ENCODE measurements at places on chromosomes 4 and X.
A peak's percentile ranks its signal among the peaks of the same experiment; 100 is the strongest.

DNA sequence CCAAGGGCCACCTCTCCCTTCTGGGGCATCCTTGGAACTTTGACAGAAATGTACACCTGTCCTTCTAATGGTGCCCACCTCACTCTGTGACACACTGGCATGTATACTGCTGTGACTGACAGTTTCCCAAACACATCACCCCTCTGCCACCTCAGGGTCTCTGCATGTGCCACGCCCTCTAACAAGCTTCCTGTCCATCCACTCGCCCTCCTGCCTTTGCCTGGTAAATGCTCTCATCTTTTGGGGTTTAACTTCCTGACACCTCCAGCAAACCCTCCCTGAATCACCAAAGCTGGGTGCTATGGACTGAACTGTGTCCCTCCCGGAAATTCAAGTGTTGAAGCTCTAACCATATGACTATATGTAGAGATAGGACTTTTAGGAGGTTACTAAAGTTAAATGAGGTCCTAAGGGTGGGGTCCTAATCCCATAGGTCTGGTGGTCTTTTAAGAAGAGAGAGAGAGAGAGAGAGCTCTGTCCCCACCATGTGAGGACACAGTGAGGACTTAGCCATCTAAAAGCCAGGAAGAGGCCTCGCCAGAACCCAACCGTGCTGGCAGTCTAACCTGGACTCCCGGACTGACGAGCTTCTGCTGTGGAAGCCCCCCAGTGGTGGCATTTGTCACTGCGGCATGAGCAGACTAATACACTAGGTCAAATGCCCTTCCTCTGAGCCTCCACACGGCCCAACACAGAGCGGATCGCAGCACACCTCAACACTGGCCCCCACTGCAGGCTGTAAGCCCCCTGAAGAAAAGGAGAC, 95.6 kb downstream of the AFAP1 start:
- no peak for DNase-seq

GRCh38 chr4:85807247-85807950, 332.4 kb downstream of the ARHGAP24 start:
- DNase-seq: peak; percentile 77

GRCh38 chr4:93827272-93827947, 1.1 kb upstream of the ATOH1 start:
- DNase-seq: no peak

- DNase-seq: no peak
Observed at GRCh38 chrX:68867458-68868112, 38.8 kb downstream of the EFNB1 start.

GRCh38 chr4:7893539-7893938, 46.1 kb downstream of the AFAP1 start:
- no peak for DNase-seq

DNA sequence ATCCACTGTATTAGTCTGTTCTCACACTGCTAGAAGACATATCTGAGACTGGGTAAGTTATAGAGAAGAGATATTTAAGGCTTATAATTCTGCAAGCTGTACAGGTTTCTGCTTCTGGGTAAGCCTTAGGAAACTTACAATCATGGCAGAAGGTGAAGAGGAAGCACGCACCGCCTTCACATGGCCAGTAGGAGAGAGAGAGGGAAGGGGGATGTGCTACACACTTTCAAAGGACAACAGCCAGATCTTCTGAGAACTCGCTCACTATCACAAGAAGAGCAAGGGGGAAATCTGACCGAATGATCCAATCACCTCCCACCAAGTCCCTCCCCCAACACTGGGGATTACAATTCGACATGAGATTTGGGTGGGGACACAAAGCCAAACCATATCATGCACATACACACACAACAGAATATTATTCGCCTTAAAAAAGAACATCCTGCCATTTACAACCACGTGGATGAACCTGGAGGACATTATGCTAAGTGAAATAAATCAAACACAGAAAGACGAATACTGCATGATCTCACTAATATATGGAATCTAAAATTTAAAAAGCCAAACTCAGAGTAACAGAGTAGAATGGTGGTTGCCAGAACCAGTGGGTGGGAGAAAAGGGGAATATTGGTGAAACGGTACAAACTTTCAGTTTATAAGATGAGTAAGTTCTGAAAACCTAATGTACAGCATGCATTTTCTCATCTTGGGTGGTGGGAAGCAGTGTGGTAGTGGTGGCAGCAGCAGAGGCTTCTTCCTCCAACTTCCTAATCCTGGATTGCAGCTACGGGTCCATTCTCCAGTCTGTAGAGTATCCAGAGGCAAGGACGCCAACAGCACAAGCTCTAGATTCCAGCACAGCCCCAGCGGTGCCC, 12.8 kb downstream of the FRYL start:
- DNase-seq: no peak

DNA sequence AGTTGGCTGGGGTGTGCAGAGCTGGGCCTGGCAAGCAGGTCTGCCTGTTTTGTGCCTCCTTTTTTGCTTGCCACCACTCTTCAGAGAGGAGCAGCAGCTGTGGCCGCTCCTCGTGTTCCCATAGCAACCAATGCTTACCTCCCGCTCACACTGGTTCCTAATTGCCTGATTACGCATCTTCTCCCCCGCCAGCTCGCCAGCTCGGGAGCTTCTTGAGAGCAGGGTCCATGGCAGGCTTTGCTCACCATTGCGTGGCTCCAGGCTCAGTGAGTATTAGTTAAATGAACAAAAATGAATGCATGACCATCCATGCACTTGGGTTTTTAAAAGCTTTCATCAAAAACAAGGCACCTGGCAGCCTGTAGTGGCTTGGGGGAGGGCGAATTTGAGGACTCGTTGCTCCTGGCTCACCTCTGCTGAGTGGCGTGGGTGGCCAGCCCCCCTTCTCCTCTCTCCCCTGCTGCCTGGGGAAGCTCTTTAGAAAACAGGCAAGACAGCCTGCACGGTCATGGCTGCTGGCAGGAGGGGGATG, 14.2 kb upstream of the PJA1 start:
- no peak for DNase-seq

DNA sequence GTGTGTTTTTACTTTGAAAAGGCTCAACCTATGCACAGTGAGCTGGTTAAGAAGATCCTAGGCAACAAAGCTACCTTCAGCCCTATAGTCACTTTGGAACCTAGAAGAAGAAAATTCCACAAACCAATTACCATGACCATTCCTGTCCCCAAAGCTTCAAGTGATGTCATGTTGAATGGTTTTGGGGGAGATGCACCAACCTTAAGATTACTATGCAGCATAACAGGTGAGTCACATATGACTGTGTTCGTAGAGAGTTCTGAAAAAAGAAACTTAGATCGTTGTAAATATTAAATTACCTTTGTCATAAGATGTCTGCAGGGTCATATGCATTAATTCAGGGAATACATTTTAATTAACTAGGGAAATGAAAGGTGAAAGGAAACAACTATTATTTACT, 287.1 kb downstream of the ANK2 start:
- DNase-seq: no peak

DNA sequence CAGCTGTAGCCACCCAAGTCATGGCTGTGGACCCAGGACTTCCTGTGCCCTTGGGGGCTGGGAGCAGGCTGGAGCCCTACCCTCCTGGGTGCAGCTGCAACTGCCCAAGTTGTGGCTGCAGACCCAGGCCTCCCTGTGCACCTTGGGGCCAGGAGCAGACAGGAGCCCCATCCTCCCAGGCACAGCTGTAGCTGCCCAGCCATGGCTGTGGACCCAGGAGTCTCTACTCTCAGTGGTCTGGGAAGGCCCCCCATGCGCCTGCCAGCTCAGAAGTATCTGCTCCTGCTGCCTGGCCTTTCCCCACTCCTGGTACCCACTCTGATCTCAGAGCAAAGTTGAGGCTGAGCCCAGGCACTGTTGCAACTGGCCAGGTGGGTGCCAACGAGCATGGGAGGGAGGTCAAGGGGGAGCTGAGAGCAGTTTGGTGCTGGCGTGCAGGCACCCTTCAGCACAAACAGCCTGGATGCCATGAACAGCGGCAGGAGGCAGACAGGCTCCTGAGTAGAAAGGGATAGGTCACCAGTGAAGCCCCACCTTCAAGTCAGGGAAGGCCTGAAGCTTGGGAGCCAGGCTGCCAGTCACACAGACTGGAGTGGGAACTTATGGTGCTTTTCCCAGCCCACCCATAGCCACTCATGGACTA, 21.5 kb downstream of the PRRG1 start:
- DNase-seq: no peak

DNA sequence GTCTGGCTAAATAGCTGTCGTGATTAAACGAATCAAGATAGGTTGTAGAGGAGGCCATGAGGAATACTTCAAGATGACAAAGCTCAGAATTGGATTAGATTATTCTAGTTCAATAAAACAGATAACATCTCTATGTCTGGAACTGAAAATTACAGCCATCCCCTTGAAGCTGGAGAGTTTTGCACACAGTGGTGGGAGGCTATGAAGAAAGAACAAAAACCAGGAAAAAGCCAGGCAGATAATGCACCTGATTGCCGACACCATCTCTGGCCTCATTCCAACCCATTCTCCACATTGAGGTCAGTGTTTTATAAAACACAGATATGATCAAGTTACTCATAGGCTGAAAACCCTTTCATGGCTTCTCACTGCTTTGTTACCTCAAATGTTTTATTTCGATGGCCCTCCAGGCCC, 188.3 kb downstream of the RASL11B start:
- no peak for DNase-seq

DNA sequence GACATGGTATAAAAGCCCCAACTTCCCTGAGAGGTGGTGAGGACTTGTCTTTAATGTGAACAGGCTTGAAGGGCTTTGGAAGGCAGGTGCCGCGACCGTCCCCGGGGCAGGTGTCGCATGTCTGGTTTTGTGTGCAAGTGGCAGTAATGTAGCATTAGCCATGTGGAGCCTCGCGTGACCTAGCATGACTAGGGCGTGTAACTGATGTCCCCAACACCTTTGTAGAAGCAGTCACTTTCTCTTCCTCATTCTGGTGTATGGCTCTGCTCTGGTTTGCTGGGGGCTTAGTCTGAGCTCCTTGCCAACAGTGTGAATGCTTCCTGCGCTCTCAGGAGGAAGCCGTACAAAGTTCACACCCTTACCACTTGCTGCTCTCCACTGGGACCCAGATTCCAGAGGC, 145.7 kb downstream of the AMMECR1 start:
- DNase-seq: no peak

DNA sequence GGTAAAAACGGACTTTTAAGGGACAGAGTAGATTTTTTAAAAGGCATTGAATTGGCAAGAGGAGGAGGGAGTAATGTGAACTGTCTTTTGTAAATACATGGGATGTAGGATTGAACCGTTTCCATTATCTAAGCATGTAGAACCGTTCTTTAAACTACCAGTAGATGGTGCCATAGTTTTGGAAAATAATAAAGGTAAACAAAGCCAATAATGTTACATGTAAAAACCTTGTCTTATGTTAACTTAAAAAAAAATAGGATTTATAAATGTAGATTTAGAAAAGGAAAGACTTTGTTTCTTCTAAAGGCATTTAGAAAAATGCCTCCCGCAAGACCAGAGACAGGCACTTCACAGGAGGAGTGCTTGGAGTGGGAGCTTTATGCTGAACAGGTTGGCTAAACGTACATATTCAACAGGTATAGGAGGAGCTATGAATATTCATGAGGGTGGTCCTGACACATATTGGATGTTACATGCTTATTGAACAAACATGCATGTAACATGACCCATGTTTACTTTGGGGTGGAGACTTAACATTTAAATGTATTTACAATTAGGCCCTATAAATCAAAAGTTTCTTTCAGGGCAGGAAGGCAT, 45.5 kb upstream of the FAM241A start:
- peak; percentile 13 for DNase-seq

- no peak for DNase-seq
Observed at GRCh38 chr4:170079981-170080380, 9.8 kb downstream of the AADAT start.

- DNase-seq: peak; percentile 23
Observed at GRCh38 chrX:130626521-130626920, 224.7 kb downstream of the RBMX2 start.

- DNase-seq: no peak
Observed at GRCh38 chrX:51608766-51609165, 9.9 kb downstream of the CENPVL3 start.

DNA sequence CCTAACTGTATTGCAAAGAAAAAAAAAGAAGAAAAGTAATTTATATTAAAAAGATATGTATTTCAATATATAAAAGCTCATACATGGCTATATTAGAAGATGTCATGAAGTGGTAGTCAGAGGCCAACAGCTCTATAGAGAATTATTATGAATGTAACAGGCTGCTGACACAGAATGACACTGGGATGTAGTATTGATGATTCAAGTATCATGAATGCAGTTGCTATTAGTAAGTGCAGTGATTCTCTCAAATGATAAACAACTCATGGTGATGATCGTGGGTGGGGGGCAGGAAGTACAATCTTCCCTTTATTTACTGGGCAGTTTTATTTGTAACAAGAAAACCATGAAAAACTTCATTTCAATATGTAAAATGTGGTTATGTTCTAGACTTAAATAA, 124.6 kb downstream of the COL4A6 start:
- DNase-seq: no peak

- DNase-seq: no peak
Observed at GRCh38 chrX:20666331-20666730, 399.6 kb upstream of the RPS6KA3 start.

DNA sequence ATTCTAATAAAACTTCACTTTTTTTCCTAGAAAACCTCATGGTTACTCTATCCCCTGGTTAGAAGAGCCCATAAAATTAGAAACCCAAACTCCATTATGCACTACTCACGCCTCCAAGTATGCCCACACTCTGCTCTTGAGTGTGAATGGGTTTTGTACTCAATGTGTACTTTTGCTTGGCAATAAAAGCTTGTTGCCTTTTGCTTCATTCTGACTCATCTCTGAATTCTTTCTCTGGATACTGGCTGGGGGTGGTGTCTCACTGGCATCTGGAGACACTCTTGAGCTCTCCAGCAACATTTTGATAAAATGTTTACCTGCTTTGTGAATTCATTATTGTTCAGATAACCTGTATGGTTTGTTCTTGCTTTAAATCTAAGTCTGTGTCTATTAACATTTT, 963.3 kb downstream of the TRAM1L1 start:
- DNase-seq: no peak

- no peak for DNase-seq
Observed at GRCh38 chr4:151866592-151866918, 105.7 kb upstream of the GATB start.

- no peak for DNase-seq
Observed at GRCh38 chrX:97524340-97524739, 640.6 kb downstream of the RPA4 start.

DNA sequence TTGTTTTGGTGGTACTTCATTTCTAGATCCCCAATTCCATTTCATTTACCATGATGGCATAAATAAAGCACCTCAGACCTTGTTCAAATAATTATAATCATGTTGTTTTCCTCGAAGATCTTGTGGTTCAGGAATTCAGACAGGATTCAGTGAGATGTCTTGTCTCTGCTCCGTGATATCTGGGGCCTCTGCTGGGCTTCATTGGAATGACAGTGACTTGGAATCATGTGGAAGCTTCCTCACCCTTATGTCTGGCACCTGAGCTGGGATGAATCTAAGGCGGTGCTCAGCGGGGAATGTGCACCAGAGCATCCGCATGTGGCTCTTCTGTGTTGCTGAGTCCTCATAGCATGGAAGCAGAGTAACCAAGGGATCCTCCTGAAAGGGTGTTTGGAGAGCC, 132.2 kb downstream of the VEGFC start:
- no peak for DNase-seq
